Fibroblast of skin of back (primary cell): ENCODE measurements at places on chromosomes 1 and 21.
A peak's percentile ranks its signal among the peaks of the same experiment; 100 is the strongest.

- DNase-seq = no peak
Observed at GRCh38 chr1:195954848-195955247, 653.4 kb downstream of the KCNT2 start.

DNA sequence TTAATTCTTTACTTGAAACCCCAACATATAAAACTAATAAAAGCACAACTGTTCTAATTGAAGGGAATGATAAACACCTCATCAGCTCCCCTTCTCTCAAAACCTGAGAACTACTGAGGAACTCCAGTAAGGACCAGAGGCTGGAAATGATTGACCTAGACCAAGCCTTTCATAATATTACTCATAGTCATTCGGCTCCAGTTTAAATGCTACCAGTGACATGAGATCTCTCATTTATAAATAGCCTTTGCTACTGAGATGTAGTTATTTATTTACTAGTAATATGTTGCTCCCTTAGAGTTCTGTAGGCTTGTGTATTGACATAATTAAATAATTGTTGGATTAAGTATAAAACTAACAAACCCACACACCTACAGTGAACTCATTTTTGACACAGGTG, 209.8 kb upstream of the PRMT6 start:
- DNase-seq = no peak

DNA sequence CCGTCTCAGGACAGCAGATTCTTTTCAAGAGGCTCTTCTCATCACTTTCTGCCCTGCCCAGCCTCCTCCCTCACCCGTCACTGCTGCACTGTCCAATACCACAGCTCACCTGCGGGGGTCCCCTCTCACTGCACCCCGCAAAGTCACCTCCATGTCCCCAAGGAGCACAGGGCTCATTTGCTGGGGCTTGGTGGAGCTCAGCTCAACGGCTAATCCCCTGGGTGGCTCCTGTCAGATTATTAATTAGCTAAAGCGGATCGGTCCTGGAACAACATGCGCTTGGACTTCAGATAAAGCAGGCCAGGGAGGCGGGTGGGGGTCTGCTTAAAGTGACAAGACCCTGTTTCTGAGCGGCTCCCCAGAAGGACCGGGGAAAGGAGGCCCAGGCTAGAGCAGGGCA, 43.1 kb downstream of the CASZ1 start:
- no peak for DNase-seq

- peak; percentile 96 for DNase-seq
Observed at GRCh38 chr1:214446772-214447556, 104.4 kb downstream of the PTPN14 start.

GRCh38 chr1:62436039-62436465, 797 bp upstream of the USP1 start:
- no peak for DNase-seq

DNA sequence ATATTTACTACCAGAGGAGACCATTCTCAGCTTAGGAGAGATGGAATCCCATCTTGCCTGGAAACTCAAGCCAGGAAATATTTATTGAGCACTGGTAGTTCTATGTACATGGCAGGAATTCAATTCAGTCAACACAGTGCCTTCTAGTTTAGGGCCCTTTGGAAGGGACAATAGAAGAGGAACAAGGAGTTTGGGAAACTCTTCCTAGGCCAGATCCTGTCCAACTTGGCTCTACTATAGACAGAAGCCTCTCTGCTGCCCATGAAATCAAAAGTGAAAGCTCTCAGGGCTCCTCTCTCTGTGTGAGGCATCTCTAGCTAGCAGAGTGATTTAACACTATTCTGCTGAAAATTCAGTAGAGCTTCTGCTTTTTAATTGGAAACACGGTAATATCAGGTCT, 244.6 kb upstream of the MAP1LC3C start:
- no peak for DNase-seq

GRCh38 chr21:18477043-18477442, 73.5 kb upstream of the TMPRSS15 start:
- no peak for DNase-seq

DNA sequence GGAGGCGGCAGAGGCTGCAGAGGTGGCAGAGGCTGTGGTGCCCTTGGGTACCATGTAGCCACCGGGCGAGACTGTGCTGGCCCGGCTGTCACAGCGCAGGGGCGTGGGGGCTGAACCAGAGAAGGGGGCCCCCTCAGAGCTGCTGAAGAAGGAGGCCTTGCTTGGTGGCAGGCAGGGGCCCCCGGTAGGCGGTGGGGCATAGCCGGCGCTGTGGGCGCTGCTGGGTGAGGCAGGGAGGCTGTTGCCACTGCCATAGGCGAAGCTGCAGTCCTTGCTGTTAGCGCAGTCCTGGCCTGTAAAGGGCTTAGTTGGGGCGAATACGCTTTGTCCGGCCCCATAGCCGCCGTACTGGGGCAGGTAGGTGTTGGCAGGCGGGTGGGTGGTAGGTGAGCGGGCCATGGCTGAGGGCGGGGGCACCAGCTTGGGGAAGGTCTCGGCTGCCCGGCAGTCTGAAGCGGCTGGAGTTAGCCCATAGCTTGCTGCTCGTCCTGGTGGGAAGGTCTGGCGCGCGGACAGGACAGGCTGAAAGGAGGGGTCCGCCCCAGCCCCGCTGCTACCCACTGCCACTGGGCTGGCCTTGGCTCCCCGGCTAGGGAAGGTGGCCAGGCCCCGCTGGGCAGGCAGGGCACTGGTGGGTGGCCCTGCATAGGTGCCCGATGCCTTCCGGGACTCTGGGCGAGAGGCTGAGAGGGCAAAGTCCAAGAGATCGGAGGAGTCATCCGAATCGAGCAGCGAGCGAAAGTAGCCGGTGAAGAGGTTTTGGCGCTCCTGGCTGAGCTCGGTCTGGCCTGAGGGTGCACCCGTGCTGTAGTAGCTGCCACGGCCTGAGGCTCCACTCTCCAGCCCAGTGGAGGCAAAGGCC, 54.9 kb downstream of the AHDC1 start:
- no peak for DNase-seq

DNA sequence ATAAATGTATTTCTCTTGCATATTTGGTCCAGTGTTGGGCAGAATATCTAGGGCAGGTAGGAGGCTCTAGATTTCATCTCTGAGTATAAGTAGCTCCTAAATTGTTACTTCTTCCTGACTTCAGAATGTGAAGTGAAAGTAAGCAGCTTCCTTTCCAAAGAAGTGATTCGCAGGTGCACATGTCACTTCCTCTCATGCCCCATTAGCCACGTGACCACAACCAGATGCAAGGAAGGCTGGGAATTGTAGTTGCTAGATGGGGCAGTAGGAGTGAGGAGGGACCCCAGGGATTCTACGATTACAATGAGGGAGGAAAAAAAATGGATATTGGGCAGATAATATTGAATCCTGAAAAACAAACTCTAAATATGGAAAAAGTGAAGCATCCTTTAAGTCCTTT, 113.2 kb upstream of the CYYR1 start:
- peak; percentile 26 for DNase-seq

- DNase-seq = peak; percentile 81
Observed at GRCh38 chr1:115469703-115470476, 131.8 kb upstream of the NGF start.

DNA sequence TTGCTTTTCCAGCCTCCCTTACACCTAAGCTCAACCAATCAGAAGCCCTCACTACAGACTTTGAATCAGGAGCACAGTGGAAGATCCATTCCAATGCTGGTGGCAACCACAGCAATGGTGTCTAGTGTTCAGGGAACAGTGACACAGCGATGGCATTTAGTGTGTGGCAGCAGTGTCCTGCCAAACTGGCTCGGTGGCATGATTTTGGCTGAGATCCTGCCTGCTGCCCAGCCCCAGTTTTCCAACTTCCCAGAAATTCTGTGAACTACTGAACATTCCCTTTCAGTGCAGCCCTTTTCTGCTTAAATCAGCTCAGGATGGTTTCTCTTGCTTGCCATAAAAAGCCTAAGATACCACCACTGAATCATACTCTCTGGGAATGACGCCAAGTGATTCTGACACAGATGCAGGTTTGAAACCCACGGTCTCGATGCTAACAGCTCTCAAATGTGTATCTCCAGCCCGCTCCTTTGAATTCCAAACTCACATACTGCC, 8.8 kb downstream of the ASAP3 start:
- DNase-seq = peak; percentile 84

GRCh38 chr1:96367791-96368190, 353.8 kb upstream of the PTBP2 start:
- peak; percentile 37 for DNase-seq

DNA sequence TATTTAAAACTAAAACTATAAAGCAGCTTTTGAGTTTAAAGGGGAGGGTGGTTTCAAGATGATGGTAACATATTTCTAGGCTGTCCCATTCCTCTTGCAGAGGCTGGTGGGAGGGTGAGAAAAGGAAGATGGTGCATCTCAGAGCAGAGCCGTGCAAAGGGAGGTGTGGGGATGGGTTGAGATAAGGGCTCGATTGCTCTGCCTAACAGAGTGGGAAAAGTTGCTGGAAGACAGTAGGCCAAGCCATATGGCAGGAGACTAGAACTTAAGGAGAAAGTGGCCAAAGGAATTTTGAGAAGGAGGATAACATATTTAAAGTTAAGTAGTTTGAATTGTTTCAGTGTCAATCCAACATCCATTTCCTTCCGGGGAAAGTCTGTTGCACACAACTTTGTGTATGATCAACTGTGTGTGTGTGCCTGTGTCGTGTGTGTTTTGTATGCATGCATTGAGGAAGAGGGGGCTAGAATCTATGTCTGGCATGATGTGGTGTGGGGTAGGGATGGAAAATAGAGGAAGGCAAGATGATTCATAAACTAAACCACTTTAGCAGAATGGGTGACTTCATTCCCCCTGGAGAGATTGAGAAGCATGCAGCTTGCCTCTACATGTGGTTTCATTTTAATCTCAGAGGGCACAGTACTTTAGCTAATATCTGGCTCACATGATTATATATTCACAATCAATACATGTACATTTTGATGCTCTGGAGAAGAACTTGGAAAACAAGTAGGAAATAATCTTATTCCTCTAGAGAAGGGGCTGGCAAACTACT, 145.0 kb upstream of the DNAH14 start:
- DNase-seq = peak; percentile 84

DNA sequence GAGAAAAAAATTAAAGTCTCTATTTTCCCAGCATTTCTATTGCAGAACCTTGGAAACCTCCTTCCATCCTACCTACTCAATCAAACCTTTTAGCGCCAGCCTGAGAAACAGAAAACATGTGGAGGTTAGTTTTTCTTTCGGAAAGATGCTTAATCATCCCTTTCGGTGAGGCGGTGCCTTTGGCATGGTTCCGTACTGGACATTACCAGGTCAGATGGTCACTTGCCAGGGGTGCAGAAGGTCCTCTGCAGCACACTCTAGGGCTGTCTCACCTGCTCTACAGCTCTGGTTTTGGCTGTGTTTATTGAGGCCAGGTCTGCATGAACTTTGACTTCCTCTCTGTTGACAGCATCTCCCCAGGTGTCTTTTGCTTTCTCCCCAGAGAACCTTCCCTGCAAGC, 121.5 kb downstream of the PLD5 start:
- DNase-seq = no peak

DNA sequence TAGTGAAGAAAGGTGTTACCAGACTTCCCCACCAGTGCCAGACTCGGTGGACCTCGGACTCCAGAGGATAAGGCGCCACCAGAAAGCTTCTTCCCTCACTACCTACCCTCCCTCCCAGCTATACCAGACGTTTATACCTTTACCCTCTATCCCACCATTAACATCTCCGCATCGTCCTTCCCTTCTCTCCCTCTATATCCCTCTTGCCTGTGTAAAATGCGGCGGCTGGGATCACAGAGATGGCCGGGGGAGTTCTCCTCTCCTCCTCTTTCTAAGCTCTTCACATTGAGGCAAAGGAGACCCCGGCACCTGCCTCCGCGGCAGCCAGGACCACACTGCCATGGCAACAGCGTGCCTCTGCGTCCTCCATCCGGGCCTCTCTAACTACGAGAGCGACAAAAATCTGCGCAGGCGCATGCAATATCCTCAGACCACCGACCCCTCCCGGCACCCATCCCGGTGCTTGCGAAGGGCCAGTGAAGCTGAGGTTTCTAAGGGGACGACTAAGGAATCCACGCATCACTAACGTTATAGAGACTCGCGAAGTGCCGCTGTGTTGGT, at the start of gene CCDC181:
CCDC181 (minus strand) TSS at position 394 of the 561 bp plus-strand sequence. CDS start 2,547 bp downstream, outside the sequence.
- peak; percentile 72 for DNase-seq

GRCh38 chr1:161298116-161298515, 11.7 kb downstream of the MPZ start:
- DNase-seq = no peak

DNA sequence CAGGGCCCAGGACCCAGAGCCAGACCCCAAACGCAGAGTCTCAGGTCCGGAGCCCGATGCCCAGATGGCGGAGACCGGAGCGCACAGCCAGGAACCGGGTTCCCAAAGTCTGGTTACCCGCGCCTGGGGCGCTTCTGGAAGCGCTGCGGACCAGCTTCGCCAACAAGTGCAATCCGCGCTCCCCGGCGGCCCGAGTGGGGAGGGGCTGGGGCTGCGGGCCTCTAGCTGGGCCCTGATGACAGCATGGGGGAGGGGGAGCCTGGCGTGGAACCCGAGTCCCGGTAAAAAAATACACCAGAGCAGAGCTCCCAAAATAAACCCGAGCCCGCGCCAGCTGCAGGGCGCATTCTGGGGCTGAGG, 494 bp downstream of the NT5C1A start:
- no peak for DNase-seq

GRCh38 chr1:205630651-205631009, 1.2 kb downstream of the ELK4 start:
- DNase-seq = no peak

DNA sequence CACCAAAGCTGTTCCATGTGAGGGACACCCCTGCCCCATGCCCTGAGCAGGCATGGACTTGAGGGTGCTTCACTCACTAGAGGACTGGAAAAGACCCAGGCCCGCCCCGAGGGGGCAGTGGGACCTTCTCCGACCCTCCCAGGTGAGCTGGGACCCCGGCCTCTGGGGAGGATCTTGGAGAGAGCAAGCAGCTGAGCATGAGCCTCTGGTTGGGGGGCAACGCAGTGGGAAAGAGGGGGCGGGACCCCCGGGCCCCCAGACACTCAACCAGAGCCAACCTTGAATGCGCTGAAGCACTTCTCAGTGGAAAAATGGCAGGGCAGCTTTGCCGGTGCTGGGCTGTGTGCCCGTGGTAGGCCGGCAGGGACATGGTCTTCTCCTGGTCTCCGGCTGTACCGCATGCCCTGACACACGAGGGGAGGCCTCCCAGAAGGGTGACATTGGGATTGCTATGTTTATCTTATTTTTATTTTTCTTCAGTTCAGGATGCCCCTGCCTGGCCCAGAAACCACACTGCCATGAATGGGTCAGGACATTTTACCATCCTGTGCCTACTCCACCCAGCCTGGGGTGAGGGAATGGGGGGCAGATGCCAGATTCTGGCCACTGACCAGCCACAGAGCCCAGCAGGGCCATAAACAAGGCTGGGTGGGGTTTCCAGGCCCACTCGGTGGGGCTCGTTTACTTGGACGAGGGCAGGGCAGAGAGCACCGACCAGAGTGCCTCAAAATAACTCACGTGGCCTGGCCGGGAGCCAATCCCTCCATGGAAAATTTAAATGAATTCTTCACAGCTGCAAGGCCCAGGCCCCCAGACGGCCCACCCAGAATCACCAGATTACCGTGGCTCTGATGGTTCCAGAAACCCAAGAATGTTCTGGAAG, 17.2 kb upstream of the LAPTM5 start:
- no peak for DNase-seq

- no peak for DNase-seq
Observed at GRCh38 chr1:45305231-45305630, 21.5 kb upstream of the HPDL start.

GRCh38 chr1:70672442-70672888, 261.4 kb downstream of the CTH start:
- no peak for DNase-seq

GRCh38 chr1:205642679-205643307, 11.0 kb upstream of the ELK4 start:
- DNase-seq = no peak
